Stimulated activated CD8-positive, alpha-beta memory T cell treated with anti-CD3 and anti-CD28 coated beads, Interleukin-4, amount 100 ng/mL, for 1 hour (primary cell): ENCODE measurements at places on chromosomes 3 and 15.

DNA sequence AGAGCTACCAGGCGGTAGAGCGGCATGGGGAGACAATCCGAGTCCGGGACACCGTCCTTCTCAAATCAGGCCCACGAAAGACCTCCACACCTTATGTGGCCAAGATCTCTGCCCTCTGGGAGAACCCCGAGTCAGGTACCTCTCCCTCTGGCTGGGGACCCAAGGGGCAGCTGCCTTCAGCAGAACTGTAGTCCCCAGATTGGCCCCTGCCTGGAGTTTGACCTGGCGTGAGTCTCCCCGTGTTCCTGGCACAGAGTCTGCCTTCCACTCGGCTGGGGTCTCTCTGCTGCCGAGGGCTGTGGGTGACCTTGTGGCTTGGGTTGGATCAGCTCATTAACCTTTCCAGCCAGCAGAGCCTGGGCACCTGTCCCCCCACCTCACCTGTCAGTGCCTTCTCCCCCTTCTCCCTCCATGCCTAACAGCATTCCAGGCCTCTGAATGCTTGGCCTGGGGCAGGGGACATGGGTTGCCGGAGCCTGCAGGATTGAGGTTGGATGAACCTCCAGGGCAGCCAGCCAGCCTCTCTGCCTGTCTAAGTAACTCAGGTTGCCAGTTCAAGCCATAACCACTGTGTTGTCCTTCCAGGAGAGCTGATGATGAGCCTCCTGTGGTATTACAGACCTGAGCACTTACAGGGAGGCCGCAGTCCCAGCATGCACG lies 6.8 kb upstream of the CHST14 start:
- DNase-seq, result no peak

GRCh38 chr15:63146684-63147083 lies 10.6 kb downstream of the RPS27L start:
- no peak for DNase-seq

- no peak for DNase-seq
Measured at GRCh38 chr3:173037840-173038483, 103.1 kb downstream of the SPATA16 start.

GRCh38 chr15:29449136-29449535 lies 179.5 kb upstream of the NSMCE3 start:
- no peak for DNase-seq

- no peak for DNase-seq
Measured at GRCh38 chr15:98743177-98743576, 94.8 kb downstream of the IGF1R start.

DNA sequence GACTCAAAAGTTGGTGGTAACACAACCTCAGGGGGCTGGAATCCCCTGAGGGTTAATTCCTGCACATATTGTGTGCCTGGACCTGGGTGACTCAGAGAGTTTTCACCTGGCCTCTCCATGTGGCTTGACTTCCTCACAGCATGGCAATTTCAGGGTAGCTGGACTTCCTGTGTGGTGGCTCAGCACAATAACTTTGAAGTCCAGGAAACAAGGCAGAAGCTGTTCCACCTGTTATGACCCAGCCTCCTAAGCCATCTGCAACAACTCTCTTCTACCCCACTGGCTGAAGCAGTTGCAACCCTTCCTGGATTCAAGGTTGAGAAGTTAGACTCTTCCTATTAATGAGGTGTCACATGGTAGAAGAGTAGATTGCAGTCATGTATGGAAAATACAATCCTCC lies 58.4 kb downstream of the EDEM1 start:
- no peak for DNase-seq

- DNase-seq, result no peak
Measured at GRCh38 chr15:81315452-81316175, 8.3 kb downstream of the STARD5 start.

DNA sequence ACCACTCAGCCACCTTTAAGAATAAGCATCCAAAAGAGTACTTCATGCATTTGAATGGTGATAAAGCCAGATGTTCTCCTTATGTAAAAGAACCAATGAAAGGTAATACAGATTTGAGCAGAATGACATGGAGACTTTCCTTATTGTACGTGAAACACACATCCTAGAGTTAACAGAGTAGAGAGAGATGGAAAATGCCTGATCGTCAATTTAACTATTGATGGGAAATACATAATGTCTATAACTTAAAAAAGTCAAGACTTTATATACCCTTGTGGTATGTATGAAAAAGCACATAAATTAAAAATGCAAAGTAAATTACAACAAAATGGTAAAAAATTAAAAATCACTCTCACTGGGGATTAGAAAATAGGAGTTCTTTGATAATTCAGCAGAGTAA lies 31.7 kb upstream of the PLSCR5 start:
- DNase-seq, result no peak

GRCh38 chr3:52232279-52233107 lies 6.5 kb downstream of the TWF2 start:
- no peak for DNase-seq

DNA sequence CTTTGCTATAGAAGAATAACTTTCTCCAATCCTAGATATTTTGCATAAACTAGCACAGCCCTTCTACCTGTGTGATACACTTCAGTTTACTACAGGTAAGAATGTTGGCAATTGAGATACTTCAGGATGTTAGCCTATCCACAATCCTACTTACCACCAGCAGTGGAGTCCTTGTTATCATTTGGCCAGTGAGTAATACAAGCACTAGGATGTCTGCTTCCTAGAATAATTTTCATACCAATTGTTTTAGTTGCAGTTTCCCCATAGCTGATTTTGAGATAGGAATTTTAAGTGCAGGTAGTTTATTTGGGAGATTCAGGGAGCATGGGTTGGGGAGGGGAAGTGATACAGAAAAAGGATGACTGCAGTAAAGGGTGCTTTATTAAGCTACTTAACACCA lies 147.2 kb downstream of the EPHA6 start:
- no peak for DNase-seq

DNA sequence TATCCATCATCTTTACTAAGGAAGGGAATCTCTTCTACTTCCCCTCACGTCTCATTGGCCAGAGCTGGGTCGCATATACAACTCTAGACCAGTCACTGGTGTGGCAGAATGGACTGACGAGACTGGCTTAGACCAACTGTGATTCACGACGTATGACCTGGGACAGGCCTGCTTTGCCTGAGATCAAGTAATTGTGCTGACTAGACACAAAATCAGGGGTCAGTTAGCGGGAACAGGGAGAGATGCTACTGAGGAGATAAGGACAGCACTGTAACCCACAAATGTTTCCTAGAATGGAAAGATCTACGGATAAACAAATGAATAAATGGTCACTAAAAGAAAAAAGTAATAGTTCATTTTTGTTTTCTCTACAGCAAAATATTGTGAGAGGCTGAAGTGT lies 308.3 kb downstream of the MAGI1 start:
- no peak for DNase-seq

DNA sequence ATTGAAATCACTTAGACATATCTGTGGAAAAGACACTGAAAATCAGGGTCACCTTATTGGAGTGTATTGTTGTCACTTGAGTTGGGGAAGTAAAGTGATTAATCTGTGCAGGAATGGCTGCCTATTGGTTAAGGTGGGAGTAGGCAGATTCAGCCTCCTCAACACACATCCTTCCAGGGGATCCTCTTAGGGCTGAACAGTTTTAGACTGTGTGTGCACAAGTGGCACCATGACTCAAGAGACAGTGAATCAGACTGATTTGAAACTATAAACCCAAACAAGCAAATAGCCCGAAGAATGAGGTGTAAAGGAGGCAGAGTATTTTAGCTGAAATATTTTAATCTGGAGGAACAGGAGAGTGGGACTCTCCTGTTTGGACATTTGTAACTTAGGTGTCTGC lies 4.9 kb downstream of the ABHD17C start:
- no peak for DNase-seq

DNA sequence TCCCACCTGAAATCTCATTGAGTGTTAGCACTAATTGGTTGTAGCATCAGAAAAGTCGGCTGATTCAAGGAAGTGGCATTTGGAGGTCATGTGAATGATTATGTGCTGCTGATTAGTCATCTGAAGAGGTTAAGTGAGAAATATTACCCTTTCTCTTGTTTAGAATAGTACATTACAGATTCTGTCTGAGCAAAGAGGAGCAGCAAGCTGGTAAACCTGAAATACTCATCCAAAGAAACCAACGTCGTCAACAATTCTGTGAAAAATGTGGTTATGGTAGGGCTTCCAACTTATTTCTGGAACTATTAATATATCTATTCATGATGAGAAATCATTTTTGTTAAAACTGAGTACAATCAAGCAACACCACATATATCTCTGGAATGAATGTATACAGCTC lies 1024.9 kb downstream of the TUSC7 start:
- DNase-seq, result no peak

GRCh38 chr3:55407426-55407820 lies 79.7 kb downstream of the WNT5A start:
- no peak for DNase-seq

DNA sequence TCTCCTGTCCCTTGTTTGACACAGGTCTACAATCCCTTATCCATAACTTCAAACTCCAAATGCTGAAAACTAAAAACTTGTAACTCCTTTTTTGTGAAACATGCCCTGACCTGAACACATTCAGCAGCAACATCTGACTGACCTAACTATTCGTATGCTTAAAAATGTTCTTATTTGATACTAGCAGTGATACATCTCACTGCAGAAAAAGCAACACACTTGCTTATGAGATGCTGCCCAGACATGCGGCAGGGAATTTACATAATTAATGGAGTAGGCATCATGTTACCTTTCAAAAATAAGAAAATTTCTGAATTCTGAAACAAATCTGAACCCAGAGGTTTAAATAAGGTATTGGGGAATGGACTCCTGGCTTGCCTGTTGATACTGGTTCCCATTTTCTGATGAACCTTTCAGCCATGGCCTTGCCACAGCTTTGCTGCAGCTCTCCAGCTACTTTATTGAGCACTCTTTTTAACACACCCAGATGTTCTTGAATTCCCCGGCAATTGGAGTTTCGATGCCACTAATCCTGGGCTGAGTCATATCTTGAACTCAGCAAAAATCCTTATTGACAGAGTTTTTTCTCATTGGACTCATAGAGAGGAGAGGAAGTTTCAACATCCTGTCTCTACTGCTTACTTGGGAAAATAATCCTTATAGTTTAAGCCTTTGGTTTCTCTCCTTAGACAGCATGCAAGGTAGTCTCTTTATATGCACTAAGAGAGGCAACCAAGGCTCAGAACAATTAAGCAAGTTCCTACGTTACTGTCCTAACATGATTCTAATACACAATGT lies 296.6 kb upstream of the LMCD1 start:
- DNase-seq, result no peak

DNA sequence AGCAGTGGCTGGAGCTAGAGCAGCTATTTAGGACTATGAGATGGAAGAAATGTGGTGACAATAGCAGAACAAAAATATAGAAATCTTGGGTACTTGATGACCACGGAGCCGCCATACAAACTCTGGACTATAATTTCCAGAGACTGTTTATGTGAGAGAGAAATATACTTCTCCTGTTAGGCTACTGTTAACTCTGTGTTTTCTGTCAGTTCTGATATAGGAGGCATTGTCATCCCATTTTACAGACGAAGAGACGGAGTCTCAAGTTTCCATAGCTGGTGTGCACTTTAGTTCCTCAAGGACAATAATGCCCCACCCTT lies 22.8 kb upstream of the RFTN1 start:
- no peak for DNase-seq

DNA sequence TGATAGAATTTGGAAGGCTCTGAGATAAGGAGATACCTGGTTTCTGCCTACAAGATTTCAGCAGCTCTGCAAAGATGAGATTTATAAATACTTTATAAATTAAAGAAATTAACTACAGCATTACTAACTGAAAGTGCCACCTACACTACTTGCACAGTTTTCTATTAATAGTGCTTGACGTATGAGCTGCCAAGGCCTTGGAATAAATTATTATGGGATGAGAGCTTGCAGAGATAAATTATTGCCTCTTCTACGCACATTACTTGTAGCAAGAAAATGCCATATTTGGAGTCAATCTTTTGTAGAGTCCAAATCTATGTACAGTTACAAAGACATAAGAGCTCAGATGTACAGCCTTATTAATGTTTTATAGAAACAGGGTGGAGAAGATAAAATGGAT lies 89.1 kb downstream of the BCHE start:
- no peak for DNase-seq

DNA sequence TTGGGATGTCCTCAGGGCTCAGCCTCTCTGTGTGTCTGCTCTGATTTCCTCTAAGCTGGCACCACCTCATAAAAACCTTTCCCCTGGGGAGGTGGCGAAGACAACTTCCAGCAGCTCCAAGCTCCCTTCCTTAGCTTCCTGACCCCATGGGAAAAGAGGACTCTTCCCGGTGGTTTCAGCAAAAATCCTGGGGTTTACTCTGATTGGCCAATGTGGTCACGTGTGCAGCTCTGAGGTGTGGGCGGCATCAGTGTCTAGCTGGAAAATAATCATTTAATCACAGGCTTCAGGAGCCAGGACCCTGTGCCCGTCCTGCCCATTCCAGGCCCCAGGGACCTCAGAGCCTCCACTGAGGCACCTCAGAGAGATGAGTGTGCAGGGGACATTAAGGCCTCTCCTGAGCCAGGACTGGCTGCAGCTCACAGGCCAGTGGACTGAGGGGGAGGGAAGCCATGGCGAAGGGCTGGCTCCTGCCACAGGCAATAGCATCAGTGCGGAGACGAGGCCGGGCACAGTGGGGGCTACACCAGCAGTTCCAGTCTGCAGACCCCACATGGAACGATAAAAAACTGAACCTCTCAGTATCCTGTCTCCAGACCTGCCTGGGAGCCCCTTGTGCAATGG lies 104.1 kb downstream of the TPRA1 start:
- no peak for DNase-seq

DNA sequence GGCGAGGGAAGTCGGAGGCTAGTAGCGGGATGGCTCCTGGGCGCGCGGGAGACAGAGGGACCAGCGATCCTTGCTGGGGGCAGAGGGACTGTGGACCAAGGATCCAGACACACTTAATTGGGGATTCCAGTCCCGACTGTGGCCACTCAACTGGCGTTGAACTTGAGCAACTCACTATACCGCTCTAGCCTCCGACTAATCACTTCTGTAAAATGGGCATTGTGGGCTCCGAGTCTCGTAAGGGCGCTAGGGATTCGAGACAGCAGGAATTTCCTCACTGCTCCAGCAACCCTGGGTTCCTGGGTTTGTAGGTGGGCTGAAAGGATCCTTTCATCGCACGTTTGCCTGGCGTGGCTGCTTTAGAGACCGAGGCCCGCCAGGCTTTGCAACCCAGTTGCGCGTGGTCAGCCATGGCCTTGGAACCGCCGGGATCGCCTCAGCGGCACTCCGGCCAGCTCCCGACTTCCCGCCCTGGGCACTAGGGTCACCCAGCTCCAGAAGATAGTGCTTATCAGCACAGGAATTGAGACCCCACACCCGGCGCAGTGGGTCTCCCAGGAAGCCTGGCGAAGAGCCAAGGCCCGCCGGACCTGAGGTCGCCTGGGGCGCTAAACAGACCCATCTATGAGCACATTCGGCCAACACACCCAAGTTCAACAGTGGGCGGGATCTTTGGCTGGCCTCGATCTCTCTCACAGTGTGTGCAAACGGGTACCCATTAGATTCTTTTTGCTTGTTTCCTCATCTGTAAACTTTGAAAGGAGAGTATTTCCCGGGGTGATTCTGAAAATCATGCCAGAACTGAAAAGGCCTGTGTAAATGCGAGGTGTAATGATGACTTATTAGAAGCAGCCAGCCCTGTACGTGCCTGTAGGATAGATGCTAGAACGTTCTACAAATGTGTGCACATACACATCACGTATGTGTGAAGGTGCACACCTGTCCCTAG lies 9.9 kb downstream of the FOXL2 start:
- DNase-seq, result no peak

GRCh38 chr15:69871511-69872134 lies 226.1 kb downstream of the TLE3 start:
- no peak for DNase-seq
